ENCODE measurements at places on chromosomes 4 and X.

DNA sequence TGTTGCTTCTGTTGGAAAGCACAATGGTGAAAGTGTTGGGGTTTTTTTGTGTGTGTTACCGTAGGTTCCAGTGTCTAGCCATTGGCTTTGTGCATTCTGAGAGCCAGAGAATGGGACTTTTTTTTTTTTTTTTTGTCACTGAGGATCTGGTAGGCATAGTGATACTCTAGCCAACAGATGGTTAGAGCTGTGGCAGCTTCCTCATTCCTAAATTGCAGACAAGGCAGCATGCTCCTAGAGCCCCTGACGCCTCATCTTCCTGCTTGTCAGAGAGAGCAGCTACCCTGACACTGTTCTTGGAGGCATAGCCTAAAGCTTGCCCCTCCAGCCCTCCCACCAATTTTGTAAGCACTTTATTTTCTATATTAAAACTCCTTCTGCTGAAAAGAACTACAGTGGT, 27.0 kb downstream of the ARHGEF9 start:
- no peak for DNase-seq

GRCh38 chrX:23773601-23774175, 9.3 kb upstream of the SAT1 start:
- peak; percentile 35 for DNase-seq

DNA sequence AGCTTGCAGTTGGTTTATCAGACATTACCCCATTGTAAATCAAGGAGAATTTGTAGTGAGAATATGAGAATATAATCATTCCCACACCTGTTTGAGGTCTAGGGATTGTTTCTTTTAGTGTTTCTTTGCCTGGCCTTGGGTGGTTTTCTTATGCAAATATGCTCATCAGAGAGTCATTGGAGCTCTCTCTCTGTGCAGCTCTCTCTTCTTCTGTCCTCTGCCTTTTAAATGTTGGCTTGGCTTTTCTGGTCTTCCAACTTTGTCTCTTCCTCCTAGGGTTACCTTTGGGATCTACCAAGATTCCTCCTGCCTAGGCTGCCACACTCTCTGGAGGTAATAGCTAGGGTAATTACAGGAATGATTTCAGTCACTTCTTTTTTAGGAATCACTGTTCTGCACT, 102.3 kb upstream of the ARSJ start:
- DNase-seq, result no peak

- no peak for DNase-seq
These were observed 190.0 kb upstream of the AR start for GRCh38 chrX:67353651-67354370.

- no peak for DNase-seq
These were observed 11.3 kb downstream of the SNX12 start for GRCh38 chrX:71056867-71057266.

DNA sequence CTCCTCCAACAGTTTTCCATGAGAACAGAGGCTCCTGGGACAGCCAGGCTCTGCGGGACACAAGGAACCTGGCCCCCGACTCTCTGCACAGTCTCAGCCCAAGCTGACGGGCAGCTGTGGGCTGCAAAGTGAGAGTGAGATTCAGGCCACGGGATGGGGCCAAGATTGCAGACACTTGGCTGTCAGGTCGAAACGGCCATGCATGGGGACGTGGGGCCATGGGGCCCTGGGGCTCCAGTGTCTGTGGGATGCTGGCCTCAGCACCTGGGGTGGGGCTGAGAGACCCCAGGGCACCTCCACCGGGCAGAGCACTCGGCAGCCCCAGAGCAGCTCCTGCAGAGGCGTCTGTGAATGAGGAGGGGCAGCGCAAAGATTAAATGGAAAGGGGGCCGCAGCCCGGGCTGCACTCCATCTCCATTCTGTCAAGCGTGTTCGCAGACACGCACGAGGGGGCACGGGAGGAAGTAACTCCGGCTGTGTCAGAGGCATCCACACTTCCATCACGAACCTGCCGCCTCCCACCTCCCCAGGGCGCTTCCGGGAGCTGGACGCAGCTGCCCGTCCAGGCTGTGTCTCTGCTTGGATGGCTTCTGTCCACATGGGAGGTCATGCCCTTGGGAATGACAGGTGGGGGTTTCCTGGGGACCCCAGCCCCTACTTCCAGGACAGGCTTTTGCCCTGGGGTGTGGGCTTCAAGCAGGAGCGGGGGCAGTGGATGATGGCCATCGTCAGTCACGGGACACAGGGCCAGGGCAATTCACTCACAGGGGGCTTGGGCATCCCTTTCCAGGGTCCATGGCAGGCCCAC, 82.8 kb upstream of the NKX1-1 start:
- DNase-seq, result no peak

- no peak for DNase-seq
These were observed 1105.1 kb upstream of the TENM3 start for GRCh38 chr4:181138116-181138515.

DNA sequence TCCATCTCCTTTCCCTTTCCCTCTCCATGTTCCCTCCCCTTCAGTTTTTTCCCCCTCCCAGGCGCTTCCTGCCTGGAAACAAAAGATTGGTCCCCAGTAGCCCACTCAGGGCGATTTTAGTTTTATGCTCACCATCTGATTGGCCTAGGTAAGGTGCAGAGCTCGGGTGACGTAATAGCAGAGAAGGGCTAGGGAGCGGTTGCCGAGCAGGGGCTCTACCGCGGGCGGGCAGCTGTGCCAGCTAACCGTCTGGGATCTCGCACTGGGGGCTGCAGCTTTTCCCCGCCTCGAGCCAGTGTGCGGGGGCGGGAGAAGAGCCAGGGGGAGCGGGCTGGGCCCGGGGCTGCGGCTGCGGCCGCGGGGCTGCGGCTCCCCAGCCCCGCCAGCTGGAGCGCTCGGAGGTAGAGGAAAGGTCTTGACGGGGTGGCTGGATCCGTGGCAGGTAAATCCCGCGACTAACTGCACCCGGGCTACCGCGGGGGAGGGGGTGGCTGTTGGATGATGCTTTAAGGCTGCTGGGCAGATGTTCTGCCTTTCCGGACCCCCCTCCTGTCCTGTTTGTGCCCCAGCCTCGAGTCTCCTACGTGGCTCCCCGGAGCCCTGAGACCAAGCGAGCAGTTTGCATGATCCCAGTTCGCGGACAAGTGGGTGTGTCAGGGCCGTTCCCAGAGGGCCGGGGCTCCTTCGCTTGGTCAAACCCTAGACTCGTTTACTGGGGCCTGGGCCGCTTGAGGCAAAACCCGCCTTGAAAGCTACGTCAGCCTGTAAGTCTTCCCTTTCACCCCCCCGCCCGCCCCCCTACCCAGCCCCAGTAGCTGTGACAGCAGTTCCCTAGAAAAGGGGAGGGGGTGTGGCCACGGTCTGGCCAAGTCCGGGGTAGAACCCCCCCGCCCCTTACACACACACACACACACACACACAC, at the start of gene PAK3:
PAK3 (plus strand) TSS at position 218 of the 922 bp plus-strand sequence. CDS start 26,913 bp downstream, outside the sequence.
- no peak for DNase-seq

GRCh38 chr4:185879666-185880312, 67.8 kb upstream of the SORBS2 start:
- DNase-seq, result no peak

GRCh38 chr4:40702137-40702799, 47.5 kb upstream of the NSUN7 start:
- DNase-seq, result no peak

DNA sequence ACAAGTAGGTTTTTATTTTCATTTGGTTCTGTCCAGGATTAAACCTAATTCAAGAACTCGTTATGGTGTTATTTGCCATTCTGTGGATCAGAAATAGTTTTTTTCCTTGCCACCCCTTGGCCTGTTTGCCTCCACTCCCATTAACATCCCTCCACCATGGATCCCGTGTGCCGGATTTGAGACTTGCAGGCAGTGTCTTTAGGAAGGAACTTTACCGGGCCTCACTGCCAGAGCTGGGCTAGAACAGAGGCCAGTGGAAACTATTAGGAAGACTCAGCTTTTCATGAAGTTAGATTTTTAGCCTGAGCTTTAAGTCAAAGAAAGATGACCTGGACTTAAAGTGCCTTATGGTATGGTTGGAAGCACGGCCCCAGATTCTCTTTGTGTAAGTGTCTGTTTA, 2.4 kb downstream of the KLHL2 start:
- no peak for DNase-seq

GRCh38 chr4:130257271-130257670, 1161.3 kb downstream of the C4orf33 start:
- DNase-seq, result no peak

DNA sequence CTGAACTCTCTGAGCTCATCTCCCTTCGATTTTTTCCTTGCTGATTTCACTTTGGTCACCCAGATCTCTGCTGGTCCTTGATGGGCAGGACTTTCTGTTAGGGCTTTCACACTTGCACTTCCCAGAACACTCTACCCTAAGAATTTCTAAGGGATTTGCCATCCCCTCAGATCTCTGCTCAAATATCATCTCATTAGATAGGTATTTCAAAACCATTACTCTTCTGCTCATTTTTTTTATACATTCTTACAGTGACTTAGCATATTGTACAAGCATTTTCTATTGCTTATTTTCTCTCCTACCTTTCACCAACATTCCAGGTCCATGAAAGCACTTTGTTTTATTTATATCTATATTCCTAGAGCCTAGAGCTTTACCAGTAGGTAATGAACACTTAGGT, 913.3 kb downstream of the PDHA2 start:
- DNase-seq, result no peak
